ENCODE measurements at places on chromosomes 3 and 15. TPM values are rescaled to one million over a fixed set of nuclear protein-coding genes. Genes with fewer than 3 reads are reported as not detected.

CACNA1D gene
- 0.07 TPM for polyA plus RNA-seq

CCDC80 gene
- polyA plus RNA-seq: 356 TPM

ZNF660 gene
- 0.59 TPM for polyA plus RNA-seq

PRR23B gene
- not detected for polyA plus RNA-seq

IMPG2 gene
- 0.06 TPM for polyA plus RNA-seq

B2M gene
- 2,100 TPM for polyA plus RNA-seq

AMT gene
- 5.5 TPM for polyA plus RNA-seq

C2CD4A gene
- not detected for polyA plus RNA-seq

DNA sequence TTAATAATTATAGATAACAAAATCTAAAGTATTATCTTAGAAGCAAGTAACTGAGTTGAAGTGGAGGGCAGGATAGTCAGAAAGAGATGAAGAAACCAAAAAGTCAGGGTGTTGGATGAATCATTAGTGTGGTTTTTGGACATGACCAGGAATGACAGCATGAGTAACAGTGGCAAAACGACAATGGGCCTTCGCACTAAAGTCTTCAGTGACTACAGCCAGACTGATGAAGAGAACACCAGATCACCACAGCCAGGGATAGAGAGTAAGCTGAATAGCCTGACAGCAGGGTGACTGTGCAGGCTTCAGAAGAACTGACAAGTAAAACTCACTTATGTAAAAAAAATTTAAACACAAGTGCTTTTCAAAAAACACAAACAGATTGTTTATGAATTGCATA lies 96.0 kb upstream of the MELTF start:
- DNase-seq: peak; percentile 53

- DNase-seq: no peak
These were observed 265.2 kb upstream of the GOLGA6L4 start for GRCh38 chr15:83970295-83970890.

DNA sequence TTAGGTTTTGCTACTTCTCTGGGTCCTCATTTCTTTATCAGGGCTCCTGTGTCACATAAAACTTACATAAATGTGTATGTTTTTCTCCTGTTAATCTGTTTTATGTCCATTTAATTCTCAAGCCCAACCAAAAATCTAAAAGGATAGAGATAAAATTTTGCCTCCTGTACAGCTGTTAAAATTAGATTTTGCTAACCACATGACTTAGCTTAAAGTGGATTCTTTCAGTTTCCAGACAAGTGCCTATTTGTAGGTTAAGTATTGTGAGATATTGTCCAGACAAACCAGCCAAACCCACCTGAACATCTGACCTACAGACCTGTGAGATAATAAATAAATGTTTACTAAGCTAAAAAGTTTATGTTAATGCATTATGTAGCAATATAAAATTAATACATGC lies 465.5 kb downstream of the SI start:
- DNase-seq: no peak

GRCh38 chr15:38565287-38565670 lies 665 bp upstream of the RASGRP1 start:
- DNase-seq: no peak

DNA sequence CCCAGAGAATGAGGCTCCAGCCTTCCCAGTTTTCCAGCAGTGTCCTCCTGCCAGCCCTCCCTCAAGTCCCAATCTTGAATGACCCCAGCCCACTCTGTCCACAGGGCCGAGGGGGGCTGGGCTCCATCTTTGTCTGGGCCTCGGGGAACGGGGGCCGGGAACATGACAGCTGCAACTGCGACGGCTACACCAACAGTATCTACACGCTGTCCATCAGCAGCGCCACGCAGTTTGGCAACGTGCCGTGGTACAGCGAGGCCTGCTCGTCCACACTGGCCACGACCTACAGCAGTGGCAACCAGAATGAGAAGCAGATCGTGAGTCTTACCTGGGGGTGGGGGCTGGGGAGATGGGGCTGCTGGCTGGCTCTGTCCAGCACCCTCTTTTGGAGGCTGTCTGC lies 5.6 kb upstream of the FES start:
- no peak for DNase-seq

DNA sequence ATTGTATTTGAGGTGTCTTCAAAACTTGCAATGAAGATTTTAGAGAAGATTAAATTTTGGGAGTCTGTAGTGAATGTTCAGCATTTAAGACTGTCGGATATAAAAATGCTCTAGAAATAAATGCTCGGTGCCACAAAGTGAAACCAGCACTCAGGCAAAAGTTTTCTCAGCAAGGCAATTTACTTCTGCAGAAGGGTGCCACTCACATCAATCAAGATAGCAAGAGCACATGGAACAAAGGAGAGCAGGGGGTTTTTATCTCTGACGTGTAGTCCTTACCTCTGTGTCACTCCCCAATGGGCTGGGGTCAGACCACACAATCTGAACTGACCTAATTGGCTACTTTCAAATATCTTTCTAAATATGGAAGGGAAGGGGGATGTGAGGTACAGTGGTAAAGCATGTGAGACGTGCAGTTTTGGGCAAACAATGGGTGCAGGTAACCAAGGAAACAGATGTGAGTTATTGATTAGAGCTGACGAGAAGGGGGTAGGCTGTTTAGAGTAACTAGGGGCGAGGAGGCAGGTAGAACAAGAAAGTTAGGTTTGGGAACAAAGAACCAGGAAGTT lies 23.4 kb upstream of the FXR1 start:
- DNase-seq: no peak

GRCh38 chr3:158160958-158161357 lies 51.1 kb downstream of the RSRC1 start:
- peak; percentile 86 for DNase-seq

GRCh38 chr3:13301286-13301987 lies 118.7 kb downstream of the NUP210 start:
- DNase-seq: peak; percentile 68

DNA sequence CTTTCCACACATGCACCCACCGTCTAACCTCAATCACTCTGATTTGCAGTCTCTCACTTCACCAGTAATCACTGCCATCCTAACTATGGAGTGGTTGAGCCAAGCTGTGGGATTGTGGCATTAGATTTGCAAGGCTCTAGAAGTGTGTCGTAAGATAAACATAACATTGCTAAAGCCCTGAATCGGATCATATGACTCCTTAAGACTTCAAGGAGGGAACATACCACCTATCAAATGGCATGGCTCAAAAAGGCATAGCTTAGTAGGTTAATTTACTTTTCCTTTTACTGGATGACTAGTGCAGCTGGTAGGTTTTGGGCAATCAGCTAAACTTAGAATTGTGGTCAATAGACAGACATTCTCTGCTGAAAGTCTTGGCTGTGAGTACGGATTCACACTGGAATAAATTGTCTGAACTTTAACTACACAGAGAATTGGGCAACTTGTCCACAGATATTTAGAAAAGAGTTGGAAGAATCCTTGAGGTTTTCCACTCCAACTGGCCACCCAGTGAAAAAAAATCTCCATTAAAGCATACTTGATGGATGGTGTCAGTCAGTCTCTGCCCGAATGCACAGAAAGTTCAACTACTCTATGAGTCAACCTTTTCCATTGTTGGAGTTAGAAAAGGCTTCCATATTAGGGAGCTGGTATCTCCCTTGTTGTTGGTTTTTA lies 476.7 kb upstream of the CBLB start:
- peak; percentile 93 for DNase-seq

DNA sequence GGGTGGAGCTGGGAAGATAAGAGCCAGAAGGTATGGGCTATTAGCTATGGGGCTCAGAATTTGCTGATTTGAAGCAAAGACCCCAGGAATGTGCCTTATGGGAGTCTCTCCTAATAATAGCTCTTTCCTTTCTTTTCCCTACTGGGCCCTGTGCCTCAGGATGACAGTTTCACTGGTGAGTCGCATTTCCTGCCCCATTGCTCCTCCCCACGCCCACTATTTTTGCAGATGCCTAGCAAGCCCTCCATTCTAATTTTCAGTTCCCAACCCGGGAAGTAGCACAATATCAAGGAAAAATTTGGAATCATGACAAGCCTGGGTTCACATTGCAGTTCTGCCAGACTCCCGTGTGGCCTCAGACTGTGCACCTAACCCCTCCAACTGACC lies 583 bp downstream of the IL17RE start:
- DNase-seq: peak; percentile 52

DNA sequence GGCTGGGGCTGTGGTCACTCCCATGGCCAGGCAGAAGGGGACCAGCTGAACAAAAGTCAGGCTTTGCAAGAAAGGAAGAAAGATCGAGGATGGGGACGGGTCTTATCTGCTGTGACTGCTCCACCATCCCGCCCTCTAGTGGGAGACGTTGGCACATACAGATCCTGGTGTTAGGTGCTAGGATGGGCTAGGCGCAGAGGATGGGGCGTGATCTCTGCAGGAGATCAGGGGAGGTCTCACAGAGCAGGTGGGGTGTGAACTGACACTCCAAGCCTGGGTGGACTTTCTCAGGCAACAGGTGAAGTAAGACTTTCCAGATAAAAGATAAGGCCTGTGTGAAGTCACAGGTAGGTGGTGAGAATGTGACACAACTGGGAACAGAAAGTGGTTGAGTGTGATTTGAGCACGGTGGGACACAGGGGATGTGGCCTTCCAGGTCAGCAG lies 141.9 kb upstream of the SMAD3 start:
- no peak for DNase-seq

DNA sequence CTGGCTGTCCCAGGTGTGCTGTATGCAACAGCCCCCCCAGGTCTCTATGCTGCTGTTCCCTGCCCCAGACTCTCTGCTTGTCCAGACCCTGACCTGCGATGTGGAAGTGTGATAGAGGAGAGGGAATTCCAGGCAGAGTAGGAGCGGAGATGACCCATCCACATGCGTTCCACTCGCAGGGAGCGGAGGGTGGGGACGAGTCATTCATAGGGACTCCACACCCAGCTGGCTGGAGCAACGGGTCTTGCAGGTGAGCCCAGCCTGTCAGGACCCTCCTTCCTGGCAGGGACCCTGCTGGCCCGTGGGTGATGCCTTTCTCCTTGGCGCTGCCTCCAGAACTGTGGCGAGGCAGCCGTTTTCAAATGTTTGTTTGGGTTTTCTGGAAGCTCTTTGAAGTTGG lies 58.8 kb downstream of the CEMIP start:
- no peak for DNase-seq

DNA sequence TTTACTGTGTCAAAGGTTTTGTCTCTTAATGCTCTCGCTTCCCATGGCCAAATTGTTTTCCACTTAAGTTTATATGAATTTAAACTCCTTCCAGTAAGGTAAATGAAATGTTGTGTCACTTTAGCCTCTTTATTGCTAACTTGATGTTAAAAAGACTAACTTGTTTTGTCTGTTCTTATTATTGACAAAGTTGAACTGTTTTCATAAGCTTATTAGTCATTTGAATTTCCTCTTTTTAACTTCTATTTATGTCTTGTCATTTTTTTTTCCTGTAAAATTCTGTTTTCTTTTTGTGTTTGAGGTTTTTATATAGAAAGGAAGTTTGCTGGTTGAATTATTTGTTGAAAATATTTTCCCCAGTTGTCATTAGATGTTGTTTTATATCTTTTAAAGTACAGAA lies 25.8 kb downstream of the FAM98B start:
- no peak for DNase-seq

- no peak for DNase-seq
These were observed 606.7 kb downstream of the PDCD6IP start for GRCh38 chr3:34405159-34405558.

- peak; percentile 61 for DNase-seq
These were observed 110.8 kb downstream of the TIGIT start for GRCh38 chr3:114404590-114404989.

DNA sequence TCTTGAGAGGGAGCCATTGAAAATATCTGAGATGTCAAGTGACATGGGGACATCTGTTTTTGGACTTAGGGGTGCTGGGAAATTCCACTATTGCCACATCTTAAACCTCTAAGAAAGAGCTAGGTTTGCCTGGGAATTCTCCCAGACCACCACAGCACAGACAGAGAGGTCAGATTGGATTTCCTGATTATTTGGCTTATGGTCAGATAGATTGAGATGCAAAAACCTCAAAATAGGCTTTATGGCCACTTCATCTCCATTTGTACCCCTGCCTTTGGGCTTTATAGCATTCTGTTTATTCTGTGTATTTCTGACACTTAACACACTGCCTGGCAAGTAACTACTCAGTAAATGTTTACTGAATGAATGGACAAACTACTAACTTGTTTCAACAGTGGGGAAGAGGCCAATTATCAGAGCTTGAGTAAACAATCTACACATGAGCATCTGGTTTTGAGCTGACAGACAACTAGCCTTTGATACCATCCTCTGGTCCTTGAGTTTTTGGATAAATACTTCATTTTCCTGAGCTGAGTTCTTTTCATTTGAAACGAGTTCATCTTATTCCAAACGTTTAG lies 81.8 kb downstream of the TP63 start:
- peak; percentile 29 for DNase-seq

DNA sequence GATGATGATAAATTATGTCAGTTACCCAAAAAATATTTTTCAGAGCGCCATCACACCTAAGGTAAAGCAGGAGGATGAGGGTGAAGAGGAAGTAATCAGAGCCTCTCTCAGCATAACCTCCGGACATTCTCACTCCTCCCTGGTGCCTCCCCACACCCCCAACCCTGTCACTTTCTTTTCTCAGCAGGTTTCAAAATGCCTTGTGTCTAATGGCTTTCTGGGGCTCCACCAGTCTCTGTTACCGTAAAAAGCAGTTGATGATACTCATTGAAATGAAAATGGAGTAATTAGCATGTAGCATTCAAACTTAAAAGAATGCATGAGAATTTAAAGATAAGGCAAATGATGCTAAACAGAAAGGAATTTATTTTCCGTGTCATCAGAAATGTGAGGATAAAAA lies 180.0 kb downstream of the ERC2 start:
- no peak for DNase-seq

All from IMR-90 (cell line).